ENCODE measurements at places on chromosomes 1 and 21. TPM values are rescaled to one million over a fixed set of nuclear protein-coding genes. Genes with fewer than 3 reads are reported as not detected.

The HSPB7 gene
- total RNA-seq = 0.73 TPM

DNA sequence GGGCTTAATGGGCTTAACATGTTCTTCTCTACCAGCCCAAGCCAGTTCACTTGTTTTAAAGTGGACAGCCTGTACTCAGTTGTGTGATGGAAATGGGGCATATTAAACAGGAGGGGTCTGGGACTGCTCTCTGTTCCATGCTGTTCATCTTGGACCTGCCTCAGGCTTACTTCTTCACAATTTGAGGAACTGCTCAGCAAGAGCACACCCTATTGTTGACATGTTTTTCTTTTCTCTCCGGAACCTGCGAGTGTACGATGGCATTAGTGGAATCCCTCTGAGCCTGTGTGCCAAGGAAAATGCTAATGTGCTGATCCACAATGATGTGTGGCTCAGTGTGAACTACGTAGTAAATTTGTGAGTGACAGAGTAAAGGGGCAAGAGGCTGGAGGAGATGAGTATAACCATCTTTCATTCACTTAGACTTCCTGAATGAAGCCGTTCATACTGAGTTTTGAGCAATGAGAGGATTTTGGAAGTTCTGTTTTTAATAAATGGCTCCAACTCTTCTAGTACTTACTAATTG lies 6.9 kb downstream of the AHCYL1 start:
- no peak for DNase-seq

- no peak for DNase-seq
These were observed 2.0 kb downstream of the FCRL6 start for GRCh38 chr1:159803956-159804689.

GRCh38 chr21:42543106-42543847 lies 29.6 kb downstream of the SLC37A1 start:
- no peak for DNase-seq

Measured in left colon (tissue), 2 donors.